ENCODE measurements at places on chromosomes 11 and 22.
A peak's percentile ranks its signal among the peaks of the same experiment; 100 is the strongest.

DNA sequence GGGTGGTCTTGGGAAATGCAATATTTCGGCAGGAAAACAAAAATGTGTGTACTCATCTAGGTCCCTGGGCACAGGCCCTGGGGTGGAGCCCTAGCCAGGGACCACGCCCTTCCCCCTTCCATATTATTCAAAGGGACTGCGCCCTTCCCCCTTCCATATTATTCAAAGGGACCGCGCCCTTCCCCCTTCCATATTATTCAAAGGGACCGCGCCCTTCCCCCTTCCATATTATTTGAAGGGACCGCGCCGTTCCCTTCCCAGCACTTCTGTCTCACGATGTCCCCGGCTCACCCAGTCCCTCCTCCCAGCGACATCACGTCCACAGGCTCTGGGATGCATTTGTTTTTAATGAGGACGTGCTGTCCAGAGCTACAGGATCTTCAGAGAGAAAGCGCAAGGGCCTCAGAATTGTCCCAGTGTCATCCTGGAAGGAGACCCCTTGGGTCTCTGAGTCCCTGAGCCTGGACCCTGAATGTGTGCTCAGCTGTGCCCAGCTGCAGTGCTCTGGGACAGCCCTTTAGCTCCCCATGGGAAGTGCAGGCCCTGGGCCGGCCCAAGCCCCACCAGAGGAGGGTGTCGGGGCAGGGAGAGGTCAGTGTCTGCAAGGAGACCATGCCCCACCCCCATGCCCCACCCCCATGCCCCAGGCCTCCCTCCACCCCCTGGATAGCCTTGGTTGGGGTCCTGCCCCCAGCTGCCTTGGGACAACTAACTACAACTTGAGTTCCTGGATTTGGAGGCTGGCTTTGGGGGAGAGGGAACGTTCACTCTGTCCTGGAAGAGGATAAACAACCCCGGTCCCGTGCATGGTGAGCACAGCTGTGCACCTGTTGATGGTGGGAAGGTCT lies 810.0 kb downstream of the BRD1 start:
- no peak for DNase-seq

DNA sequence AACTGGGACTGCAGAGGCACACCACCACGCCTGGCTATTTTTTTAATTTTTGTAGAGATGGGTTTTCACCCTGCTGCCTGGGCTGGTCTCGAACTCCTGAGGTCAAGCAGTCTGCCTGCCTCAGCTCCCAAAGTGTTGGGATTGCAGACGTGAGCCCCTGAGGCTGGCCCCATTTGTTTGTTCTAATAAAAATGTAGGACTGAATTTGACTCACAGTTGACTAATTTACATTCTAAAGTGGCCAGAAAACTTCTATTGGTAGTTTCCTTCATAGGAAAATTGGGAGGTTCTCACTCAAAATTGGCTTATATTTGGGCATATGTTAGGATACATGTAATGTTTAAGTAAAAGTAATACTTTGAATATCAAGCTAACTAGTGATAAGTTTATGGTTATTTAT lies 35.0 kb downstream of the PPFIA1 start:
- DNase-seq: no peak

- DNase-seq: no peak
Measured at GRCh38 chr11:119798656-119799055, 69.7 kb upstream of the NECTIN1 start.

DNA sequence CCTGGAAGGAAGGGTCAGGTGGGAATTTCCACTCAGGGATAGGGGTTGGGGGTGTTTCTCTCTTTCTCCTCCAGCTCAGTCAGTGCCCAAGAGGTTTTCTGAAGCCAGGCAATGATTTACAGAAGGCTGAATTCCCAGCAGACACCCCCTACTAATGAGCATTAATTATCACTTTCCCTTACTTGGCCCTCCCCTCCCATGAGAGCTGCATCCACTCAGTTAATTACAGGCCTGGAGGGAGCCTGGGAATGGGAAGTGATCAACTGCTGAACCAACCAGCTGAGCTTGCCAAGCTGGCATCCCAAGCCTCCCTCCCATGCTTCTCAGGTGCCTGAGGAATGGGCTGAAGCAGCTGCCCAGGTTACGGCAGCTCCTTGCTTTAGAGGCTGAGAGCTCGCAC lies 992 bp downstream of the LGALS12 start:
- DNase-seq: no peak

GRCh38 chr11:27388869-27389268 lies 25.9 kb upstream of the CCDC34 start:
- DNase-seq: no peak

- DNase-seq: no peak
Measured at GRCh38 chr11:67041602-67042001, 15.0 kb upstream of the RHOD start.

- DNase-seq: no peak
Measured at GRCh38 chr11:79159657-79160450, 281.0 kb downstream of the TENM4 start.

- DNase-seq: no peak
Measured at GRCh38 chr11:92838759-92839310, 130.6 kb upstream of the MTNR1B start.

DNA sequence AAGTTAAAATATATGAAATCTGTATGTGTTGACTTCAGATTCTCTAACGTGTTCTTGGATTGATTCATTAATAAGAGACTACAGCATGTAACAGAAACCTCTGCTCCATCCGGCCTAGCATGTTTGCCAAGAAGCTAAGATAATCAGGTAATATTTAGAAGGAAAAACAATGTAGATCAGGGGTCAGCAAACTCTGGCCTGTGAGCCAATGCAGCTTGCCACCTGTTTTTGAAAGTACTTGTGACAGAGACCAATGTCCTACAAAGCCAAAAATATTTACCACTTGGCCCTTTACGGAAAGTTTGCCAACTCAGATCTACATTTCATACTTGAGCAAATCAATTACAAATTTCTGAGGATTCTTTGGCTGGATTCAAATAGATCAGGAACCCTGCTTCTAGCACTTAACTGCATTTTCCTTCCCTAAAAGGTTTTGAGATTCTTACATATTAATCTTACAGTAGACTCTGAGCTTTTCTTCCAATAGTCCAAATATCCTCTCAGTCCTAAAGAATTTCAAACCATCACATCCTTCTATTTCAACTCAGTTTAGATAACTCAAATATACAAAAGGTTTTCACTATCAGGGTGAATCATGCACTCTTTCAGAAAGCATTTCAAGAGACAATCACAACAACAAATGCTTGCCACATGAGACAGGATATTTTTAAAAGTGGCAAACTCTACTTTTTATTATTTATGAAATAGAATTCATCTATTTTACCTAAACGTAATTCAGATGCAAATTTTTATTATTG lies 29.5 kb downstream of the APOL5 start:
- DNase-seq: no peak

- no peak for DNase-seq
Measured at GRCh38 chr11:63535734-63536133, 874 bp upstream of the PLAAT4 start.

DNA sequence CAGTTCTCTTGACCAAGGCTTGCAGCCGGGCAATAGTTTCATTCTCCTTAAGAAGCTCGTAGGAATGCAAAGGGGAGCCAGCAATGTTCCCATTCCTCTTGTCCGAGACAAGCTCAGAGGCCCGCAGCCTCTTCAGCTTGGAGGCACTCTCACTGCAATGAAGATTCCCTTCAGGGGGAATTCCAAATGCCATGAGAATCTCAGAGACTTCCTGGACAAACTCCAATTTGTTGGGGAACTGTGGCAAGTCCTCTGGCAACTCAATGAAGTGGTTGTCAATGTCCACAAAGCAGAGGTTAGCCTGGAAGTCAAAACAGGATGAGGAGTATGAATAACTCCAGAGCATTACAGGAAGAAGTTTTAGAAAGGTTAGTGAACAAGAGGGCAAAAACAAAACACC lies 84.4 kb downstream of the DENND5A start:
- no peak for DNase-seq

DNA sequence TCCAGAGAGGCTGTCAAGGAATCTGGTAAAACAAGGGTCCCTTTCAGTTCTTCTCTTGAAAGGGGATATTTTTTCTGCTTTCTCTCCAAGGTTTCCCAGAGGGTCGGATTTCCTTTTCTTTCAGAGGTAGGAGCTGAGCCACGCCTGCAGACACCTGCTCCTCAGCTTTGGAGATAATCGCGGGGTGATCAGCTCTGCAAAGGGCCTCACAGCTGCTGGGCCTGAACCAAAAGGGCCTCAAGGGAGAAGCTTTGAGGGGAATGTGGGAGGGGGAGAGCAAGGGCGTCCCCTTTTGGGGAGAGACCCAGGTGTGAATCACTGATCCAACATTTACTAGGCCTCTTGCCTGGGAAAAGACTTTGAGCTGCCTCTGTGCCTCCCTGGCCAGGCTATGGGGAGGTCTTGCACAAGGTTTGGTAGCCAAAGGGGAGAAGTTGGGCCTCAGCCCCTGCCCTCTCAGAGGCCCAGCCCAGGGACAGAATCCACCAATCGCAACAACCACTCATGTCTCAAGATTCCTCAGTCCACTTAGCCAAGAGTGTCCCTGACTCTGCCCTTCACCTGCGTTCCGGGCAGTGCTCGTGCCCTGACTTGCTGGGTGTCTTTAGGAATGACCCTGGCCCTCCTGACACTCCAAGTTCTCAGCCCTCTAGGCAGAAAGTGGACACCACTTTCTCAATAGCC lies 14.0 kb upstream of the TP53I11 start:
- DNase-seq: no peak

DNA sequence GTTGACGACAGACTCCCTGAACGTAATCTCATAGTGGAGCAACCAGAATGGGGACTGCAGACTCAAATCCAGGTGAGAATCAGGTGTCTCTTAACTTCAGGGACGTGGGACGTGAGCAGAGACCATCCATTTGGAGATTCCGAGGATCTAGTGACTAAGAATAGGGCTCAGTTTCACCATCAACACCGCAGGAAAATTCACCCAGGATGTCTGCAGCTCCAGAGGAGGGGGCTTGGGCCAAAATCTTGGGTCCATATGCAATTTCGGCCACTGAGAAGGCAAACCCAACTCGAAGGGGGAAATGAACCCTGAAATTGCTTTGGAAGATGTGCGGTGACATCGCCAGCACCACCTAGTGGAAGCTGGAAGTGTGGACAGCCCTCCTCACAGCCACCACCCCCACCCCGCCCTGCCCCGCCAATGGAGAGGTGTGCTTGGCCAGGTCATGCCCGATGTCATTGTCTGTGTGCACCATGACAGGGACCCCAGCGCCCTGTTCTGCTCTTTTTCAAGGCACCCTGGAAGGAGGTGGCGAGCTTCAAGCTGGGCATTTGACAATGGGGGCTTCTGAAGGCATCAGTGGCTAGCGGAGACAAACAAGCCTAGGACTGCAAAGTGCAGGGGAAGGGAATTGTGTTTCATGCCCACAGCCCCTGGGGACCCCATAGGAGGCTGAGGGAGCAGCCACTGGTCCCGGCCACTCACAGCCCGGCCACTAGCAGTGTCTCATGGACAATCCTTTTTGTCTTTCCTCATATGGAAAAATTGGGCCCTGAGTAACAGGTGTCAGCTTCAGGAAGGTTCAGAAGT lies 24.8 kb downstream of the APOL1 start:
- peak; percentile 51 for DNase-seq

GRCh38 chr22:48752451-48753380 lies 1075.0 kb downstream of the BRD1 start:
- DNase-seq: no peak

DNA sequence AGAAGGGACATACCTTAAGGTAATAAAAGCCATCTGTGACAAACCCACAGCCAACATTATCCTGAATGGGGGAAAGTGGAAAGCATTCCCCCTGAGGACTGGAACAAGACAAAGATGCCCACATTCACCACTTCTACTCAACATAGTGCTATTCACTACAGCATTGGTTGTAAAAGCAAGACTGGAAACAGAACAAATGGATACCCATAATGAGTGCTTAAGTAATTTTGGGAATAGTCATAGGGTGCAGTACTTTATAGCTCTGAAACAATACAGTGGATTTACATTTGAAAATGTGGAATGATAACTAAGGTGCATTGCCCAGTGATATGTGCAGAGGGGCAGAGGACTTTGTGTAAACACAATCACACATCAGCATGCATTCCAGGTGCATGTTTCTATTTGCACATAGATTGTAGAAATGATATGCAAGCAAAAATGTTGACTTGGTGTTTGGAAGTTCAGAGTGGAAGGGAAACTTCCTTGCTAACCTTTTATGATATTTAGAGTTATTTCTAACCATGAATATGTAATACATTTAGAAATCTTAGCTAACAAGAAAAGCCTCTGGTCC lies 112.3 kb downstream of the IGLL1 start:
- DNase-seq: no peak

- no peak for DNase-seq
Measured at GRCh38 chr11:133955945-133956421, 785 bp downstream of the IGSF9B start.

DNA sequence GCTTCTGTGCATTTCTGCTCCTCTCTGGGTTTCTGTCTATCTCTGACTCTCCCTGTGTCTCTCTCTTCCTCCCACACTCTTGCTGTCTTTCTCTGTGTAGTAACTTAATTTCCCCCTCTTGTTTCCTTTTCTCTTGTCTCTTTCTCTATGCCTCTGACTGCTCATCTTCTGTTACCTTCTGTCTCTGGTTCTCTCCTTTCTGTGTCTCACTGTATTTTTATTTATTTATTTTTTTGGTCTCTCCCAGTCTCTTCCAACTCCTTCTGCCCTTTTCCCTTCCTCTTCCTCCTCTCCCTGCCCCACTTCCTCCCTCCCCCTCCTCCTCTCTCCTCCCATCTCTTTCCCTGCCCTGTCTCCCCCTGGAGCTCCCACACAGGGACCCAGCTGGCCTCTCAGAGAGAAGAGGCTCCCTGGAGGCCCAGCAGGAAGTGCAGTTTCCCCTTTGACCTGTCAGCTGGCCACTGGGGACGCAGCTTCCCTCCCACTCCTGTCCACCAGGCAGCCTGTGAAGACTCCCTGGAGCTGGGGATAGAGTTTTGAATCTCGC lies 38.3 kb upstream of the MYH9 start:
- no peak for DNase-seq

- no peak for DNase-seq
Measured at GRCh38 chr22:48711669-48712068, 1116.0 kb downstream of the BRD1 start.

- no peak for DNase-seq
Measured at GRCh38 chr22:49404576-49405241, 423.0 kb downstream of the BRD1 start.

DNA sequence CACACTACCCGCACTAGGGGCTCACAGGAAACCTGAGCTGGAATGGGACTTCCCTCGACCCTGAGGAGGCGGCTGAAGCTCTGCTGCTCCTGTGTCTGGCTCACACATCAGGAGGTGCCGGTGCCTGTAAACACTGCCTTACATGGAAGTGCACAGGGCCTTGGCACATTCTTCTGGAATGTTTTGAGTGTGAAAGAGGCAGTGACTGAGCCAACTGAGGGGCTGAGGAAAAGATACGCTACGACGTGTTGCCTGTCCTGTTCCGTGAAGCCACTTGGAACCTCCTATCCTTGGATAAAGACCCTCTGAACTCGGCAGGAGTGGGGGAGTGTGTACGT lies 10.5 kb downstream of the TXN2 start:
- DNase-seq: no peak

DNA sequence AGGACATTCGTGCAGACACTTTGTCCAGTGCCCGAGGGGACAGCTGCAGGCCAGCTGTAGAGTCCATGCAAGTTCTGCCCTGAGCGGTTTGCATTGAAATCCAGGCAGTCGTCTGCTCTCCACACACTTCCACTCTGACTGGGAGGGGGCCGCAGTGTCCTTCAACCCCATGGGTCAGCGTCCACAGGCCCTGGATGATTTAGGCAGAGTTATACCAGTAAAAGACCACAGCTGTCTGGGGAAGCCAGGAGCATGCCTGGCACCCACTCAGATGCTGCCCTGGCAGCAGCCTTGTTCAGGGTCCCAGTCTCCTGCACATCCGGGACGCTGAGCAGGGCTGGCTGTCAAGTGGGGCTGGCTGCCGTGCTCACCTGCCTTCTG lies 26.5 kb downstream of the KRTAP5-5 start:
- no peak for DNase-seq

- peak; percentile 10 for DNase-seq
Measured at GRCh38 chr22:41620589-41621098, at the start of gene DESI1. TSS of gene DESI1 (minus strand) at chr22:41621043. CDS start at chr22:41620839, 204 bp downstream.

All from stimulated activated CD8-positive, alpha-beta memory T cell treated with anti-CD3 and anti-CD28 coated beads, Interleukin-2, amount 100 ng/mL, for 48 hours (primary cell).